ENCODE measurements at places on chromosomes 13 and 19. TPM values are rescaled to one million over a fixed set of nuclear protein-coding genes. Genes with fewer than 3 reads are reported as not detected.

DNA sequence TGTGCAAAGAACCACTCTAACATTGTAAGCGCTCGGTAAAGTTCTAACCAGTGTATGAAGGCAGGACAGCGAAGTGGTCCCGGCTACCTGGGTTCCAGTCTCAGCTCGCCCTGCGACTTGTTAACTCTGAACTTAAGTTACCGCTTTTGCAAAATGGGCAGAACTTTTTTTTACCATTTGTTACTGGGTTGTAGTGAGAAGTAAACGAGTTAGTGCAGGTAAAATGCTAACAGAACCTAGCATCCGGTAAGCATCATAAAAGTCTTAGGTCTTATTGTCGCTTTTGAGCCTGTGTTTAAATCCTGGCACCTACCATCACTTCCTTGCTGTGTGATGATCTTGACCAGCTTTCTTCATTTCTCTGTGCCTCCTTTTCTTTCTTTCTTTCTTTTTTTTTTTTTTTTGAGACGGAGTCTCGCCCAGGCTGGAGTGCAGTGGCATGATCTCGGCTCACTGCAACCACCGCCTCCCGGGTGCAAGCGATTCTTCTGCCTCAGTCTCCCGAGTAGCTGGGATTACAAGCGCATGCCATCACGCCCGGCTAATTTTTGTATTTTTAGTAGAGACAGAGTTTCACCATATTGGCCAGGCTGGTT, 734 bp upstream of the TRMT1 start:
- no peak for DNase-seq

- DNase-seq, result no peak
Observed at GRCh38 chr19:19459707-19460251, 54.3 kb downstream of the GATAD2A start.

DNA sequence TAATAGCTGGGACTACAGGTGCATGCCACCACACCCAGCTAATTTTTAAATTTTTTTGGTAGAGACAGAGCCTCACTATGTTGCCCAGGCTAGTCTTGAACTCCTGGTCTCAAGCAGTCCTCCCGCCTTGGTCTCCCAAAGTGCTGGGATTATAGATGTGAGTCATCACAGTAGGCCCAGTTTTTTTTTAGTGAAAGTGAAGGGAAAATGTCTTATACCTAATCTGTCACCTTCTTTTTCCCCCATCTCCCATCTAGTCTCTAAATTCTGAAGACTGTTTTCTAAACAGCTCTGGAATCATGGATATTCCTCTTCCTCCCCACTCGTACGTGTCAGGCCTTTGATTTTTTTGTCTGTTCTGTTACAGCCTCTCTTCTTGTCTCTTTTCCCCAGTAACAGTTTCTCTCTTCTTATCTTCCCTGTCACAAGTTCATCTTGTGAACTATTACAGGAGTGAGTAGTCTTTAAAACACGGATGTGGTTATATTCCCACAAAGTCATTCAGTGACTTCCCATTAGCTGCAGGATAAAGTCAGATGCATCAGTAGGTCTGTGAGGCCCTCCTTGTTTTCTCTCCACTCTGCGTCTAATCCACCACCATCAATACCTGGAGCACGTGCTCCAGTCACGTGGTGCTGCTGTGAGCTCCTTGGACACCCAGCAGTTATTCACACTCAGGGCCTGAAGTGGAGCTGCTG, 2.9 kb downstream of the CDC16 start:
- DNase-seq, result no peak

GRCh38 chr19:29804493-29804892, 7.3 kb upstream of the CCNE1 start:
- no peak for DNase-seq

- DNase-seq, result no peak
Observed at GRCh38 chr13:52650731-52651130, 1.9 kb upstream of the SUGT1 start.

SCN1B gene
- 6.3 TPM for polyA plus RNA-seq

All from forelimb muscle (tissue), 1 donor.